CD4-positive, alpha-beta T cell treated with Interleukin-15 for 4 hours (primary cell): ENCODE measurements at places on chromosomes 5 and 9.

DNA sequence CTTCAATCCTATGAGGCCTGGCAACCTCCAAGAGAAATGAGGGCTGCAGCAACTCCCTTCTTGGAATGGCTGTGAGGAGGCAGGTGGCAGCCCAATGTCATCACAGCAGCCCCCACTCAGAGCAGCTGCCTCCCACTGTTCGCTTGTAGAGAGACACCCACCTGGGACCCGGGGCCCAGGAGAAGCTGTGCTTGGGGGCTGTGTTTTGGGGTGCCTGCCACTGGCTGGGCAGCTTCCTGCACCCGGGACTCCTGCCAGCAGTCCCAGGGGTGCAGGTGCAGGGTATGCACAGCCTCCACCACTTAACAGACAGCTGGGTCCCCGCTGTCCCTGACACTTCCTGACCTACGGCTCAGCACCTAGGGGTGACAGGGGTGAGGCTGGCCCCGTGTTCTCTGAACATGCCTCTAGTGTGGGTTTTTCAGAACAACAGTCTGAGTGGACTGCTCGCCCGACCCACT lies 26.2 kb downstream of the NIPAL4 start:
- no peak for DNase-seq

DNA sequence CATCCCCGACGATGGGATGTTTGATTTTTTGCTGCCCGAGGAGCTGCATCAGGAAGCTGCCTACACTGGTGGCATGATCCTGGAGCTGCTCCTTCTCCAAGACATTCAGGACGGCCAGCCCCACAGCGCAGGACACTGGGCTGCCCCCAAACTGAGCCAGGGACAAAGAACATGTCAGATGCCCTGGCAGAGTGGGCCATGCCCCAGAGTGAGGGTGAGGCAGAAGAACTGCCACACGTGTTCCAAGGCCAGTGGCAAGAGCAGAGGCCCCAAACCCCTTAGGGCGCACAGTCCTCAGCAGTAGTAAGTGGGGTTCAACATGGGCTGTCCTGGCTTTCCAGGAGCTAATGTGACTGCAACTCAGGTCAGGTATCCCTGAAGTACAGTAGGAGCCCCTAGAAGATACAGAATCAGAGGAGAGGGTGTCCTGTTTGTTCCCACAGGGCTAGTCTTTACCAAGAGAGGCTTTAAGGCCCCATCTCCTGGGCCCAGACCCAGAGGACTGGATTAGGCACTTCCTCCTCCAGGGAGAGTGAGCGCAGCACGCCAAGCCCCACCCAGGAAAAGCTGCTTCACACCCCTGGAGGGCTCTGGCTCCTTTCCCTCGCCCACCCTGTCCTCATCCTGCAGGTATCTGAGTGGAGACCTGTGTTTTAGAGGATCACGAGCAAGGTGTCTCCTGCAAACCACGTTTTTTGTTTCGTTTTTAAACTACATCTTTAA lies 11.1 kb downstream of the HNRNPAB start:
- no peak for DNase-seq

DNA sequence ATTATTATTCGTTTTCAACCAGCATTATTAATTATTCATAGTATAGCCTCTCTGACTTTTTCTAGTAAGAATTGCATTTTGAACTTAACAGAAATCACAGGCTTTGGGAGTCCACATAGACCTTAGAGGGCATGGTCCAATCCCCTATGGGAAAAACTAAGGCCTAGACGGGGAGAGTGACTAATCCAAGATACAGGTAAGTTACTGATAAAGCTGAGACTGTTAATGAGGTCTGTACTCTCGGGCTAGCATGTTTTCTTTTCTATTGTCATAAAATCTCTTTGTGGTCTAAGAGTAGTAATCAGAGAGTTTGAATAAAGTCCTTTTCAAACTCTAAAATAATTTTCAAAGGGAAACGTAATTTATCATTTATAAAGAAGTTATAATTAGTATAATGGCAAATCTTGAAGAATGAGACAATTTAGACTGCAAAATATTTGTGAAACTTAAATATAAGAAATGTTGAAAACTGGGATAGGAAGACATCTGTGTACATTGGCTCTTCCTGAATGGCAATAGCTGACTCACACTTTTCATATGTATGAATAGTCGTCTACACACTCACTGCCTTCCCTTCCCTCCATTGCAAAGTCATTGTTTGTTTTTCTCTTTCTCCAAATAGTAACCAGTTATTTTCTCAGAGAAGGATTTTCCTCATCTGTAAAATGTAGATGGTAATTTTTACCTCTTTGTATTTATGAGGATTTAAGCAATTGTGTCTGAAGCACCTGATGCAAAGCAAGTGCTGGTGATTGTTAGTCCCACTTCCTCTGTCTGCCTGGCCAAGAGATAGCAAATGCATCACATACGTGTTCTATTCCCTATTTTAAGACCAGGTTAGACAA lies 207.9 kb upstream of the CD180 start:
- no peak for DNase-seq

- no peak for DNase-seq
Measured at GRCh38 chr5:54848581-54848980, 136.8 kb downstream of the ESM1 start.

GRCh38 chr5:132224716-132225115 lies 2.9 kb downstream of the P4HA2 start:
- DNase-seq, result no peak

DNA sequence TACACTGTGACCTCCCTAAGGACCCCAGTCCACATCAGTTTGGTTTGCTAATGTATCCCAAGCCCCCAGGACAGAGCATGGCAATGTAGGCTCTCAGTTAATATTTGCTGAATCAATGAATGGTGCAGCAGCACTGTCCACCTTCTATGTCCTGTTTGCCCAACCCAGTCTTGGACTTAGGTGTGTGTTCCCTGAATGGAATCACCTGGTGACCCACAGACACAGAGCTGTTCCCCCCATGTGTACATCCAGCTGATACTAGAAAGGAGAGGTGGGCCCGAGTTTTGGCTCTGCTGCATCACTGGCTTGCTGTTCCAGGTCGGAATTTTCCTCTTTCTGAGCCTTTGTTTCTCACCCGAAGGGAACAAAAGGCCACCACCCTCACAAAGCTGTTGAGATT lies 180.2 kb downstream of the AOPEP start:
- no peak for DNase-seq

GRCh38 chr5:131426011-131426410 lies 162.2 kb downstream of the CDC42SE2 start:
- DNase-seq, result no peak

DNA sequence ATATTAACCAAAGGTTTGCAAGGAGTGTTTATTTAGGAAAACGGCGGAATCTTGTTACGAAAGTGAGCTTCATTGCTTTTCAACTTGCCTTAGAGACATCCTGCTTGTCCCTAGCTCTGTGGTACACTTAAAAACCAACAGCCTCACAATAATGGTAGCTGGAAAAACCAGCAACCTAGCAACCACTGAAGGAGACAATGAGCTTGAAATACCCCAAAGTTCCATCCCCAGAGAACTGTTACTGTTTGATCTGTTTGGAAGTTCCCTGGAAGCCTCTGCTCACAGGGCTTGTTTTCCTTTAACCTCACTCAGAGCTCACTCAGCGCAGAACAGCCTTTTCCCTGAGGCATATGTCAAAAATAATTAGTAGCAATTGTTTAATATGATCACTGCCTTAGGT lies 43.2 kb downstream of the SH3TC2 start:
- DNase-seq, result no peak

DNA sequence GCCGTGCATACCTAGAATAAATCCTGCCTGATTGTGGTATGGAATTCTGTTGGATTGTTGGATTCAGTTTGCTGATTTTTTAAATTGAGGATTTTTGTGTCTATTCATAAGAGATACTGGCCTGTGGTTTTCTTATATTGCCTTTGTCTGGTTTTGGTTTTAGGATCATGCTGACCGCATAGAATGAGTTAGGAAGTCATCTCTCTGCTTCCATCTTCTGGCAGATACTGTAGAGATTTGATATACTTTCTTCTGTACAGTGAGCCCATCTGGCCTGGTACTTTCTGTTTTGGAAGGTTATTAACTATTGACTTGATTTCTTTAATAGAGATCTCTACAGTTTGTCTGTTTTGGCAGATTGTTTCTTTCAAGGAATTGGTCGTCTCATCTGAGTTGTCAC lies 14.7 kb downstream of the CEP72 start:
- DNase-seq, result no peak

GRCh38 chr9:78122631-78123030 lies 91.0 kb upstream of the GNAQ start:
- no peak for DNase-seq

- DNase-seq, result no peak
Measured at GRCh38 chr5:4639946-4640345, 500.2 kb upstream of the ADAMTS16 start.

DNA sequence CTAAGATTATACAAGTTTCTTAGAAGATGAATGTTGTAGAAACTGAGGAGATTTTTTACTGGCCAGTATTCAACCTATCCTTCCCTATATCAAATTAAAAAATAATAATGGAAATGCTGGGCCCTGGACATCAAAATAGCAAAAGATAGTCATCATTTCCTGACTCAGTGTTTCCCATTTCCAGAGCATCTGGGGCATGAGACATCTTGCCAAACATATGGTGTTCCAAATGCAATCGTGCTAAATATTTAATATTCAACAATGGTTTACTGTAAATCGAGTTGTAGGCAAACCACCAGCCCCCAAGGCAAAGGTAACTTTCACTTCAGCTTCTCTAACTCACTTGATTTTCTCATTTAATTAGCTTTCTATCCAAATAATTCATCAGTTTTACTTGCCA lies 152.9 kb downstream of the FRMD3 start:
- no peak for DNase-seq

DNA sequence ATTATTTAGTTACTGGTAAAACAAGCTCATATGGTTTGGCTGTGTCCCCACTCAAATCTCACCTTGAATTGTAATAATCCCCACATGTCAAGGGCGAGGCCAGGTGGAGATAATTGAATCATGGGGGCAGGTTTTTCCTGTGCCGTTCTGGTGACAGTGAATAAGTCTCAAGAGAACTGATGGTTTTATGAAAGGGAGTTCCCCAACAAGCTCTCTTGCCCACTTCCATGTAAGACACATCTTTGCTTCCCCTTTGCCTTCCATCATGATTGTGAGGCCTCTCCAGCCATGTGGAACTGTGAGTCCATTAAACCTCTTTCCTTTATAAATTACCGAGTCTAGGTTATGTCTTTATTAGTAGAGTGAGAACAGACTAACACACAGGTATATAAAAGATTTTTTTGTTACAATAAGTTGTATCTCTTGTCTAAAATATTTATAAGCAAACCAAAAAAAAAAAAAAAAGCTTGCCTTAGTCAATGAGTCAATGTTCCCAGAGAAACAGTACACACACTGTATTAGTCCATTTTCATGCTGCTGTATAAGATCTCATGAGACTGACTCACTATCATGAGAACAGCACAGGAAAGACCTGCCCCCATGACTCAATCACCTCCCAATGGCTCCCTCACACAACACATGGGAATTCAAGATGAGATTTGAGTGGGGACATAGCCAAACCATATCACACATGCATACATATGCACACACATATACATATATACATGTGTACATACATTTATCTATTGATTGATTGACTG lies 138.3 kb downstream of the BASP1 start:
- DNase-seq, result no peak
